ENCODE measurements at places on chromosomes 5 and 9.

GRCh38 chr9:87149799-87150198 is 202.5 kb upstream of the GAS1 start:
- no peak for DNase-seq
- no peak overlapping the region for H3K4me3 ChIP-seq
- no peak overlapping the region for H3K27ac ChIP-seq
- no peaks in the 10 kb centered on the region for H3K27me3 ChIP-seq

GRCh38 chr5:154844809-154845208 is 5.6 kb downstream of the FAXDC2 start:
- H3K27ac ChIP-seq = no peak overlapping the region
- no peak overlapping the region for H3K4me3 ChIP-seq

DNA sequence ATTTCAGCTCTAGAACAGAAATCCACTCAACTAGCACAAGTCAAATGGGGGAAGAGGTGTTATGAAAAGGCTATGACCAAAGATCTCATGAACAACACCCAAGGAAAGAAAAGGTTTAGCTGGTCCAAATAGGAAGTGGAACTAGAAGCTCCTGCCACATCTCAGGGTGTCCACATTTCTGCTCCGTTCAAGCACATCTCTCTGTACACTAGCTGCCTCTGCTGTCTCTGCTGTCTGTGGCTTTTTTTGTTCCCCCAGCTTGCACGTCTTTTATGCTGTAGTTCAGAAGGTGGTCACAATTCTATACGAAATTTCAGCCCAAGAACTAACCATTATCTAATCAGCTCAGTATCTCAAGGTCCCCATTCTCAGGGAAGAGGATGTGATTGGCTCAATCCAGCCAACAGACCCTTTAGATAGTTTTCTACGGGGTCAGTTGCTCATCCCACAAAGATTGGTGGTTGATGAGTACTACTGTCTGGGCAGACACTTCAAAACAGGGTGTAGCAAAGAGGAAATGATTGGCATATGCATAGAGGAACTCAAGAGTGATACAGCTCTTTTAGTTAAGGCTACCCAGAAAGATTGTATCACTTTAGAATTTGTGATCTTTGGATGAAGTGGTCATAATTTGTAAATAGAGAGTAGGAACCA is 44.0 kb downstream of the FANCC start:
- no peak for DNase-seq
- no peak overlapping the region for H3K4me3 ChIP-seq
- H3K27ac ChIP-seq = no peak overlapping the region
- H3K27me3 ChIP-seq = no peaks in the 10 kb centered on the region
- H3K36me3 ChIP-seq = no peaks in the 10 kb centered on the region
- H3K4me1 ChIP-seq = no peaks in the 10 kb centered on the region

DNA sequence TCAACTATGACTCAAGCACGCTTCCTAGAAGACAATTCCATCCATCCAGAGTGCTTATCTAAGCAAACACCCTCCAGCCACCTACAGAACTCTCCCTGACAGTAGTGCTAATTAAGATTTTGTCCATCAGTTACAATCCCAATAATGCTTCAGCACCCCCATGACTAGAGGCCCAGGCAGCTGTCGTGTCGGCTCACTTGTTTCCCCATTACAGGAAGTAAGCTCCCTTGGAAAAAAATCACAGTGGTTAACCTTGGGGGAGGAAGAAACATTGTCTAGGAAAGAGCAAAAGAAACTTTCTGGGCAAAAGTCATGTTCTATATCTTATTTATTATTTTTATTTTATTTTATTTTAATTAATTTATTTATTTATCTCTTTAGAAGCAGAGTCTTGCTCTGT is 108.8 kb upstream of the LPAR1 start:
- no peaks in the 10 kb centered on the region for H3K4me1 ChIP-seq
- H3K27ac ChIP-seq = no peak overlapping the region

DNA sequence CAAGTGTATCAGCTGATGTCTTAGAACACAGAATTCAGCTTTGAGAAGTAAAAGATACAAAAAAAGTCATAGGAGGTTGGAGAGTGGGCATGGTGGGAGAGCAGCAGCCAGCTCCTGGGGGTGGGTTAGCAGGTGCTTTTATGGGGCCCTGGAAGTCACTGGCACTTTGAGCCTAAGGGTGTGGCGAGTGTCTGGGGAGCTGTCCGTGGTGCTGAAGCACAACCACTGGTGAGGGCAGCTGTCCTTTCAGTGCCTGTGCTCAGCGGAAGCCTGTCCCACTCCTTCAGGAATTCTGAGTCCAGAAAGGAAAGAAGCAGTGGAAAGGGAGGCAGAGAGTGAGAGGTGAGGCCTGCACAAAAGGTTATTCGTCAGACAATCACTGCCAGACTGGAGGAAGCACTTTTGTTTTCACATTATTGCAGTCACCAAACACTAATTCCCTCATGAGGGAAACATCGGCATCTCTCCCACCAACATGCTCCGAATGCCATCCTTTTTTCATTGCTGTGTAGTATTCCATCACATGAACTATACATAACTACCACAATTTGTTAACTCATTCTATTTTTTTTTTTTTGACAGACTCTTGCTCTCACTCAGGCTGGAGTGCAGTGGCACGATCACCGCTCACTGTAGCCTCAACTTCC is 59.4 kb upstream of the RAPGEF1 start:
- peak; percentile 8 for DNase-seq
- H3K27me3 ChIP-seq = no peaks in the 10 kb centered on the region
- no peak overlapping the region for H3K4me3 ChIP-seq
- no peak overlapping the region for H3K27ac ChIP-seq
- H3K4me1 ChIP-seq = no peaks in the 10 kb centered on the region

GRCh38 chr9:129737479-129738274 is 15.2 kb downstream of the PTGES start:
- H3K36me3 ChIP-seq = no peaks in the 10 kb centered on the region
- H3K4me3 ChIP-seq = peak overlapping the region; percentile 86
- DNase-seq = peak; percentile 69

GRCh38 chr9:96087669-96088299 is 212.3 kb downstream of the ERCC6L2 start:
- no peak overlapping the region for H3K4me3 ChIP-seq
- no peaks in the 10 kb centered on the region for H3K4me1 ChIP-seq
- H3K27ac ChIP-seq = no peak overlapping the region
- no peaks in the 10 kb centered on the region for H3K36me3 ChIP-seq
- no peak for DNase-seq

GRCh38 chr9:112121633-112122032 is 53.5 kb downstream of the SUSD1 start:
- no peak for DNase-seq
- peaks cover 5% of the 10 kb centered on the region for H3K36me3 ChIP-seq
- H3K4me3 ChIP-seq = no peak overlapping the region
- no peaks in the 10 kb centered on the region for H3K27me3 ChIP-seq
- H3K4me1 ChIP-seq = peaks cover 2% of the 10 kb centered on the region

GRCh38 chr9:69621730-69622460 is 50.3 kb downstream of the APBA1 start:
- no peak for DNase-seq
- no peak overlapping the region for H3K4me3 ChIP-seq
- H3K4me1 ChIP-seq = no peaks in the 10 kb centered on the region
- no peaks in the 10 kb centered on the region for H3K27me3 ChIP-seq

GRCh38 chr9:86614871-86615849 is 260.9 kb upstream of the TUT7 start:
- no peaks in the 10 kb centered on the region for H3K36me3 ChIP-seq
- no peaks in the 10 kb centered on the region for H3K27me3 ChIP-seq
- no peak for DNase-seq
- H3K4me3 ChIP-seq = no peak overlapping the region
- no peaks in the 10 kb centered on the region for H3K4me1 ChIP-seq
- H3K27ac ChIP-seq = no peak overlapping the region

DNA sequence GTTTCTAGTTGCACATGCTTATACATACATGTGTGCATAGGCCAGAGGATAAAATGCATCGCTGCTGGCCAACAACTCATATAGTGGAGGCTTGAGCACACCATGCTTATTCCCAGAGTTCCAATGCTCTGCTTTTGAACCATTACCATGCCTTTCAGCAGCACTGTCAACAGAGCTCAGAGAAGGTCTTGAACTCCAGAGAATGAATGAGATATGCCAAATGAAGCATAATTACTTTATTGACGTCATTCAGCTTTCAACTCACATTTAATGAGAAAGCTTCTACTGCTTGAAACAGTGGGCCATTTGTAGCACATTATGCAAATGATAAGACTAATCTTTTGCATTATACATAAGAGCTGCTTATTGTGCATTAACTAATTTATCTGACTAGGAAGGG is 765.3 kb upstream of the GRAMD2B start:
- no peak overlapping the region for H3K27ac ChIP-seq
- no peak overlapping the region for H3K4me3 ChIP-seq
- no peak for DNase-seq
- no peaks in the 10 kb centered on the region for H3K36me3 ChIP-seq
- H3K4me1 ChIP-seq = no peaks in the 10 kb centered on the region
- H3K27me3 ChIP-seq = no peaks in the 10 kb centered on the region

GRCh38 chr9:87178302-87178701 is 231.0 kb upstream of the GAS1 start:
- H3K4me1 ChIP-seq = no peaks in the 10 kb centered on the region
- no peaks in the 10 kb centered on the region for H3K36me3 ChIP-seq
- no peak overlapping the region for H3K4me3 ChIP-seq
- DNase-seq = no peak
- no peaks in the 10 kb centered on the region for H3K27me3 ChIP-seq

DNA sequence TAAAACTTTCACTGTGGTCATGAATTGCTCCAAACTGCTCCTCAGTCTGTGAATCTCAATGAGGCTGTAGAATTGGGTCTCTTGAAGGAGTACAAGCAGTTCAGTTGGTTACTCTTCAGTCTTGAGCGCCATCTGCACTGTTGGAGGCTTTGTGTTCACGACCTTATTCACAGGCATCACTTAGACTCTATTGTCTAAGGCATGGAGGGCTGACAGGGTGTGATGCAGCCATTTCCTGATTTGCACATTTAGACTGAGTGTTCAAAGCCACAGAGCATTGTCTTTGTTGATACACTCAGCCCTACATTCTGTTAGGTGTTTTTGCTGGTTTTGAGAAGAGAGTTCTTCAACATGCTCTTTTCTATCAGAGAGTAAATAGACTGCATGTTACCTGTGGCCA is 355.9 kb upstream of the RIOK2 start:
- no peaks in the 10 kb centered on the region for H3K36me3 ChIP-seq
- no peak for DNase-seq
- H3K4me1 ChIP-seq = no peaks in the 10 kb centered on the region
- no peak overlapping the region for H3K4me3 ChIP-seq
- H3K27ac ChIP-seq = no peak overlapping the region

DNA sequence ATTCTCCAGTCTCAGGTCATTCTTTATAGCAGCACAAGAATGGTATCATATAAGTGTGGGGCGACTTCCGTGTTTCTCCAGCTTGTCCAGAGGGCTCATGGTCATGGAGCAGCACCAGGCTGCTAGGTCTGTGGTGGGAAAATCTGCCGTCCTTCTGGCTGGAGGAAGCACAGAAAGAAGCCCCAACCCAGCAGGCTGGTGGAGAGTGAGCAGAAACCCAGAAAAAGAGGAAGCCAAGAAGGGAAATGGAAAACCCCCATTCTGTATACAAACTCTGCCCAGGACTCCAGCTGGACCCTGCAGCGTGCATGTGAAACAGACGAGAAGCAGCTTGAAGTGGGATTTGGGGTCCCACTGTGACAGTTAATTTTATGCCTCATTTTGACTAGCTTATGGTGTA is 34.3 kb upstream of the OLFM1 start:
- H3K27me3 ChIP-seq = no peaks in the 10 kb centered on the region
- H3K4me3 ChIP-seq = no peak overlapping the region
- no peak overlapping the region for H3K27ac ChIP-seq

GRCh38 chr9:136058801-136059302 is 36.2 kb downstream of the NACC2 start:
- no peak overlapping the region for H3K4me3 ChIP-seq
- peaks cover 4% of the 10 kb centered on the region for H3K36me3 ChIP-seq
- DNase-seq = no peak
- H3K27me3 ChIP-seq = peaks cover 5% of the 10 kb centered on the region
- no peak overlapping the region for H3K27ac ChIP-seq

DNA sequence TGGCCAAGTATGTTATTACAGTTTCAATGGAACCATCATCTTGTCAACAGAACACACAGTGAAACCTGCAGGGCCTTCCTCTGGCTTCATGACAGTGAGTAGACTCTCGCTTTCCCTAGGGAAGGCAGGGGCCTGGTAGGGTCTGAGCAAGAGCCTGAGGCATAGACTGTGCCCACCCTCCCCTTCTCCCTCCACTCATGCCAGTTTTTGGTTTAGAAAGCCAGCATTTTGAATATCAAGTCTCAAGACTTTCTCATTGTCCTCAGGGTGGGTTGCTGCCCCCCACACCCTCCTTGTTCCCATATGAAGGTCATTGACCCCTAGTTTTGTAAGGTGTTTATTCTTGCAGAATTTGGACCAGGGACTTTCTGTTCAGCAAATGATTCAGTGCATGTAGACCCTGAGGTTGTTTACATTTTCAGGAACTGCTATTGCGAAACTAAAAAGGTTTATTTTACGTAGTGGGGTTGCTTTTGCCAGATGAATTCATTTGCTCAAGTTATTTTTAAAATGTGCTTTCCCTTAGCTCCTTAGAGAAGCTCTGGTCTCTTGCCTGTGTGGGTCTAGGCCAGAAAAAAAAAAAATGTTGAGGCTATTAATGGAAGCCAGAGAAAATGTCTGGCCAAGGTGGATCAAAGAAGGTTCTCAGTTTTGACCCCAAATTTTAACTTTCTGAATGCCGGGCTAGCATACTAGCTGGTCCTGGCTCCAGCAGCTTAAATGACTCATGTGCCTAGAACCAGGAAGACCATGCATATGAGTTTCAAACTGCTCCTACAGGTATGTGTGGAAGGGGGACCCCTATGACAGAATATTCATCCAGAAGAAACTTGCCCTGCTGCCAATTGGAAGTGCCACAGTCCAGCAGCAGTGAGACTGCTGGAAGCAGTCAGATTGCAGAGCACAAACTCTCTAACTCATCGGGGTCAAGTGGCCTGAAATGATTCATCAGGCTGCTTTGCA is 10.1 kb upstream of the MOB3B start:
- no peak overlapping the region for H3K4me3 ChIP-seq
- H3K27ac ChIP-seq = no peak overlapping the region
- no peaks in the 10 kb centered on the region for H3K4me1 ChIP-seq

DNA sequence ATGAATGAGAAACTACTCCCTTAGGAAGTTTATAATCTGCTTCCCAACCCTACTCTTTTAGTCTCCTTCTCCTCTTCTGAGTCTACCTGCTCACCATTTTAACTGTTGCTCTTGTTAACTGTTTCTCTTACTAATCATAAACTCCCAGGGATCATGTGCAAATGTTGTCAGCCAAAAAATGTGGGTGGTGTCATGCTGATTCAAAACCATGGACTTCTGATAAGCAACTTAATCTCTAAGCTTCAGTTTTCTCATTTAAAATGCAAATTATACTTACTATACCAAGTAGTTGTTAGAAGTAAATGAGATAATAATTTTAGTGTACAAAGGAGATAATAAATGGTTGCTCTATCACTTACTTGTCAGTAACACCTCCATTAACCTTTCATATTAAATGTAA is 45.9 kb upstream of the TLX3 start:
- H3K27ac ChIP-seq = no peak overlapping the region
- no peaks in the 10 kb centered on the region for H3K27me3 ChIP-seq
- no peaks in the 10 kb centered on the region for H3K36me3 ChIP-seq
- H3K4me1 ChIP-seq = no peaks in the 10 kb centered on the region

GRCh38 chr9:78297672-78297961 is 692 bp downstream of the PSAT1 start:
- no peaks in the 10 kb centered on the region for H3K27me3 ChIP-seq
- peak overlapping the region; percentile 77 for H3K4me3 ChIP-seq
- H3K36me3 ChIP-seq = no peaks in the 10 kb centered on the region
- peaks cover 16% of the 10 kb centered on the region for H3K4me1 ChIP-seq
- no peak for DNase-seq
